GM18507 (cell line): ENCODE measurements at places on chromosomes 4 and X.

- no peak for DNase-seq
These were observed 395.0 kb downstream of the PCDH10 start for GRCh38 chr4:133544097-133544496.

DNA sequence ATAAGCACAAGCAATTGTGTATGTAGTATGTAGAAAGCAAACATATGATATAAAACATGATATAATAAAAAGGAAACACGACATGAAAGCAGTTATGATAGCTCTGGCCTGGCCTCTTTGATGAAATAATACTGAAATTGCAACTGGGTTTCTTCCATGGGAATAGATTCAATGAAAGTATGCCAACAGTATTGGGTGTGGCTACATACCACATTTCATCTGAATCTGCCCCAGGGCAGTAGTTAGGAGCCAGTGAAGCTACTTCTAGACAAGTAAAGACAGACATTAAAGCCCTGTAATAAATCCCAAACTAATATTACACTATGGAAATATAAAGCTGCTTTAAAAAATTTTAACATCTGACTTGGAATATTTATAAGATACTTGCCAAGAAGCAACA lies 207.3 kb downstream of the FBXW7 start:
- no peak for DNase-seq

DNA sequence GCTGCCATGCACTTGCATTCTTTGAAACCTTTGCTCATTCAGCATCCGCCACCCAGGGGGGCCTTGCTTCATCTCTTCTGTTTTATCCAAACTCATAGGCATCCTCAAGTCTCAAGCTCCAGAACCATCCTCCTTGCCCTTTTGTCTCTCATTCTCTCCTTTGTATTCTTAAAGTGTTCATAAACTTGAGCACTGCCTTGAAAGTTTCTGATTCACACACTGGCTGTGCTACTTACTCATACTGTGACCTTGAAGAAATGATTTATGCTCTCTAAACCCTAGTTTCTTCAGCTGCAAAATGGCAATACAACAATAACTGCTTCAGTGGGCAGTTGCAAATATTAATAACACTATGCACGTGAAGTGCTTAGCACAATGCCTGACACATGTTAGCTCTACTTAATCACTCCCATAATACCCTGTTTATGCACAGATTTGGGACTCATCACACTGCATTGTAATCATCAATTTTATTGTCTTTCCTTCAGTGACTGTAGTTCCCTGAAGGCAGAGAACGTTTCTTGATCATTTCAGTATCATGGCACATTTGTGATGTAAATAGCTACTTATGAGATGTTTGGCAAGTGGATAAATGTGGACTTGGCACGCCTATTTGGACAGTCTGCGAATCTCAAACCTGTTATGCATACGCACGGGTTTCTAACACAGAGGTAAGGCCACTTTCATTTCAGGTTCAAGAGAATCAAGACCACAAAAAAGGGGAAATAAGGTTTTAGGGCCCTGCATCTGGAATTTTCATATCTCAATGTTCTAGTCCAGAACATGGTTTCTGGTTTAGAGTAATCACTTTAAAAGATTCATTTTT lies 291.0 kb downstream of the LDB2 start:
- no peak for DNase-seq

DNA sequence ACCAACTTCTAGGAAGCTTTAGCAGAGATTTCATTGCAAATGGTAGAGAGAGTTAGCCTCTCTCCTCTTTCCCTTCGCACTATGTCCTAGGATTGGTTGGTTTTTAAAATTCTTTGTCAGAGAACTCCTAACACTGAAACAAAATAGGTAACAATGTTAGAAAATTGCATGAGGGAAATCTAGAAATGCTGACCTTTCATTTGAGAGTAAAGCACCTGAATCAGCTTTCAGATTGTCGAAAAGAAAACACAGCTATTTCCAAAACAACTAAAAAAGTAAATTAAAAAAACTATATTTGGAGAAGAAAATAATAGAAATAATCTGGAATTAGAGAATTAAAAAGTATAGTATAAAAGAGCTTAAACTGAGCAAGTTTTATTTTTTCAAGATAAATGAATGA lies 108.1 kb upstream of the GK2 start:
- no peak for DNase-seq

- no peak for DNase-seq
These were observed 701.2 kb upstream of the LCORL start for GRCh38 chr4:18722748-18723191.

DNA sequence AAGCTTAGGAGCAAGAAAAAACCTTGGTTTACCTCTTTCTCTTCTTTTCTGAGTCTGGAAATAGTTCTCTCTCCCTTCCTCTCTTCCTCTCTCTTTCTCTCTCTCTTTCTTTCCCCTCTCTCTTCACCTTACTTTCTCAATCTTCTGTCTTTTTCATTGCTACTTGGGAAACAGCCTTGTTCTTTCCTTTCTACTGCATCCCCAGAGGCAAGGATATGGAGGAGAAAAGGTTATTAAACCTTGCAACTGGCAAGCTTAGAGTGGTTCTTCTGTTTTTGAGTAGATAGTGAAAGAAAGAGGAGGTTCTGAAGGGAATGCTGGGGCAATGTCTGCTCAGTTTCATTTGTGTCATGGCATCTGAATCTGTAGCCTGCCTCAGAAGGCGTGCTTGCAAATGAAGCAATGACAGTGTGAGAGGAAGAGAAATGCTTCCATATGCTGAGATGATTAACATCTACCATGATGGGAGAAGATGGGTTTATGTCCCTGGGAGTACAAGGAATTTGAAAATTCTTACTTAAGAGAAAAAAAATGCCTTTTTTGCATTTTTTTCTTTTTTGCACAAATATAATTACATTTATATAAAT lies 190.6 kb downstream of the CEP135 start:
- no peak for DNase-seq

GRCh38 chr4:165610679-165611437 lies 232.1 kb downstream of the CPE start:
- DNase-seq = no peak

GRCh38 chrX:150955590-150955989 lies 27.5 kb upstream of the HMGB3 start:
- DNase-seq = no peak

- no peak for DNase-seq
These were observed 21.0 kb downstream of the PDK3 start for GRCh38 chrX:24485976-24486680.

DNA sequence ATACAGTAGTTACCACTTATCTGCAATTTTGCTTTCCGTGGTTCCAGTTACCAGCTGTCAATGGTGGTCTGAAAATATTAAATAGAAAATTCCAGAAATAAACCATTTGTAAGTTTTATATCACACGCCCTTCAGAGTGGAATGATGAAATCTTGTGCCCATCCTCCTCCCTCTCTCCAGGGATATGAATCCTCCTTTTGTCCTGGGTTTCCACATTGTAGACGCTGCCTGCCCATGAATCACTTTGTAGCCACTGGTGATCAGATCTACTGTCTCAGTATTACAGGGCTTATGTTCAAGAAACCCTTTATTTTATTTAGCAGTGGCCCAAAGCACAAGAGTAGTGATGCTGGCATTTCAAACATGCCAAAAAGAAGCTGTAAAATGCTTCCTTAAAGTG lies 198.6 kb downstream of the KCNIP4 start:
- DNase-seq = no peak

DNA sequence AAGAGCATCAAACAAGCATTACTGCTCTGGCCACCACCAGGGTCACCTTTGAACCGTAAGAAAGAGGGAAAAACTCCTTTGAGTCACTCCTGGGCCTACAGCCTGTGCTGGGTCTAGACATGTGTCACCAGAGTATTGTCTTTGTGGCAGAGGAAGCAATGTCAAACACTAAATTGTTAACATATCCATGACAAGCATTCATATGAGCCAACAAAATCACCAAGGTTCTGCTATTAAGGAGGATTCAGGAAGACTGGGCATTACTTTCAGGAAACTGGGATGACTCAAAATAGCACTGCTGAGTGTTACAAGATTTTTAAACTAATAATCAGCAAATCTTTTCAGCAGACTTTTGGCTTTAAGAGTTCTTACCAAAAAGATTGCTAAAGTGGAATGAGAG lies 28.1 kb downstream of the LGI2 start:
- no peak for DNase-seq

GRCh38 chr4:180710628-180711337 lies 1532.4 kb upstream of the TENM3 start:
- DNase-seq = no peak

DNA sequence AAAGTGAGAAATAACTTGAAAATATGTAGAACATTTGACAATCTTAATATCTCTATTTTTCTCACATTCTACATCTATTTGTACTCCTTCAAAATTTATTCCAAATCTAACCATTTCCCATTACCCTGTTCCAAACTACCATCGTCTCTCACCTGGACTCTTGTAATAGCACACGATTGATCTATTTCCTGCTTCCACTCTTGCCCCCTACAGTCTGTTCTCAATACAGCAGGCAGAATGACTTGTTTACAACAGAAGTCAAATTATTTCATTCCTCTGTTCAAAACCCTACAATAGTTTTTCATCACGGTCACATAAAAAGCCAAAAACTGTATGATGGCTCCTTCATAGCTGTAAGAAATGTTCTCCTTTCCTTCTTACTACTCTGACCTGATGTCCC lies 21.1 kb upstream of the LUZP4 start:
- DNase-seq = no peak
